Astrocyte of the spinal cord (primary cell): ENCODE measurements at places on chromosomes 3 and 15.

DNA sequence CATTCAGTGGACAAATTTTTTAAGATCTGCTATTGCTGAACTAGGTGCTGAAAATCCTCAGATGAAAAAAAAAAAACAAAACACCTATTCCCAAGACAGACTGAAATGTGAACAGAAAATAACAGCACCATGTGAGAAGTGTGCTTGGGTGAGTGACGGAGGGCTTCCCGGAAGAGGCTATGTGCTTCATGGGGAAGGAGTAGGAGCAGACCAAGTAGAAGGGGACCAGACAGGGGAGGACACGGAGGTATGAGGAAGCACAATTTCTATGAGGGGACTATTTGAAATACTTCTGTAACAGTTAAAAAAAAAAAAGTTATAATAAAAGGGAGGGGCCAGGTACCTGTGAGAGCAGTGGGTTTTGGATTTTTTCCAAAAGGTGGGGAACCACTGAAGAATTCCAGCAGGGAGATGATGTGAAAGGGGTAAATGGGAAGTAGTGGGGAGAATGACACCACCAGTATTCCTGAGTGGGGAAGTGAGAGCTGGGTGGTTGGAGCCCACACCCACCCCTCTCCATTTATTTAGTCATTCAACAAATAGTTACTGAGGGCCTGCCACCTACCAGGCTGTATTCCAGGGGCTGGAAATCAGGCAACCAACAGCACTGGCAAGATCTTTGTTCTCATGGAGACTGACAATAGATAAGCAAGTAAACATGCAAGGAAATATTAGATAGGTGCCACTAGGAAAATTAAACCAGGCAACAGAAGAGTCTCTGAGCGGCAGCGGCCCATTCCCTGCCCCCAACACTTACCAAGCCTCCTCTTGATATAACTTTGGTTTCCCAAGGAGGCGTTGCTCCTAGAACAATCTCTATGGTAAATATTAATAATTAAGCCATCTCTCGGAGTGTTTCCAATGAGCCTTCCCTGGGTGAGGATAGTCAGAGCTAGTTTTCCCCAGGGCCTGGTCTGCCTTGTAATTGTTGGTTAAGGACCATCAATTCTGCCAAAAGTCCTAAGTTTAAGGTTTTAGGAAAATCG, 3.8 kb upstream of the USP3 start:
- DNase-seq, result no peak

GRCh38 chr15:90901175-90902039, 1.7 kb upstream of the MAN2A2 start:
- no peak for DNase-seq

DNA sequence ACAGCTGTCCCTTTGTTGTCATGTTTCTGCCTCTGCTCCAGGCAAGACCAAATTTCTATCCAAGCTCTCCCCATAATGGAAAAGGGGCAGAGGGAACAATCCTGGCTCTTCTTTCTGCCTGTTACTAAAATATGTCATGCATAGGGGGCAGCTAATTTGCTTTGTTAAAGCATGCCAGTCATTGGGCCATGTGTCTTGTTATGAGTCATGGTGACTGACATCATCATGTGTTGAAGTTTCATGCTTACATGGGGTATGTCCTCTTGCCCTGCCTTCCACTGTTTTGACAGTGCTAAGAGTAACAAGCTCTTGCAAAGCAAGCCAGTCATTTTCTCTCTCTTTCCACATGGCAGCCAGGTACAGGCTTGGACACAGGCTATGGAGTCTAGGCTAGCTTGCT, 268.9 kb downstream of the GABRB3 start:
- no peak for DNase-seq

DNA sequence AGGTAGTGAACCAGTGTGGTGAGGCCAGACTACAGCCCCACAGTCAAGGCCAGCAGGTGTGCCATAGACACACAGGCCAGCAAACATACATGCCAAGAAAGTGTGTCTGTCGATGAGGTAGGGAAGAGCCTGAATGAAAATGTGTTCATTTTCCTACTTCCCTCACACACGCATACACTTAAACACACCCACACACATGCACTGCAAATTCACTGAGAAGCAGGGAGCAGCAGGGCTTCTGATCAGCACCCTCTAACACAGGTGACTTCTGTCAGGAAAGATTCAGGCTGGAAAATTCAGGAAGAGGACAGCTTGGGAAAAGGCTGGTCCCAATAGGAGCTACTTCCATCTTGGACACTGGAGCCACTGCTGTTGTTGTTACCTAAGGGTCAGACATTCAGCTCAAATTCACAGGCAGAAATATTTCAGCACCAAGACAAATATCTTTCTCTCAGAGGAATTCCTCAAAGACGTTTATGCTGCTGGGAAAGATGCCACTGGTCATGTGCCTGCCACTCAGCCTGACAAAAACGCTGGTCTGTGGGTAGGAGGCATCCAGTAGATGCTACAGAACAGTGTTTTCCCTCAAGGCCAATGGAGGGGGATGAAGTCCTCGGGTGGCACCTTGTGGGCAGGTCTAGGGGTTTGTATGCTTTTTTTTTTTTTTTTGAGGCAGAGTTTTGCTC, 40.9 kb upstream of the LARS2 start:
- no peak for DNase-seq

- DNase-seq, result no peak
Measured at GRCh38 chr3:102885289-102885688, 450.5 kb downstream of the ZPLD1 start.

DNA sequence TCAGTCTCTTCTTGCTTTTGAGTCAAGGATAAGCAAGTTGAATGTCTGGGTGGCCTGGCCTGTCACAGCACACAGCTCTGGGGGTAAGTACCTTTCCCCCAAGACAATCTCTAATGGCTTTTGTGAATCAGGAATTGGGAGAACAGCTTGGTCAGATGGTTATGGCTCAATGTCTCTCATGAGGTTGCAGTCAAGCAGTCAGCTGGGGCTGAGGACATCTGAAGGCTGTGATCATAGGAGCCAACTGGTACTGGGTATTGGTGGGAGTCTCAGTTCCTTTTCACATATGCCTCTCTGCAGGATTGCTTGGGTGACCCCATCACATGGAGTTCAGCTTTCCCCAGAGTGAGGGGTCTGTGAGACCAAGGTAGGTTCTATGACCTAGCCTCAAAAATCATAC, 33.0 kb upstream of the TMEM158 start:
- DNase-seq, result no peak

GRCh38 chr15:55168350-55168974, 28.3 kb downstream of the RSL24D1 start:
- DNase-seq, result peak; percentile 52

DNA sequence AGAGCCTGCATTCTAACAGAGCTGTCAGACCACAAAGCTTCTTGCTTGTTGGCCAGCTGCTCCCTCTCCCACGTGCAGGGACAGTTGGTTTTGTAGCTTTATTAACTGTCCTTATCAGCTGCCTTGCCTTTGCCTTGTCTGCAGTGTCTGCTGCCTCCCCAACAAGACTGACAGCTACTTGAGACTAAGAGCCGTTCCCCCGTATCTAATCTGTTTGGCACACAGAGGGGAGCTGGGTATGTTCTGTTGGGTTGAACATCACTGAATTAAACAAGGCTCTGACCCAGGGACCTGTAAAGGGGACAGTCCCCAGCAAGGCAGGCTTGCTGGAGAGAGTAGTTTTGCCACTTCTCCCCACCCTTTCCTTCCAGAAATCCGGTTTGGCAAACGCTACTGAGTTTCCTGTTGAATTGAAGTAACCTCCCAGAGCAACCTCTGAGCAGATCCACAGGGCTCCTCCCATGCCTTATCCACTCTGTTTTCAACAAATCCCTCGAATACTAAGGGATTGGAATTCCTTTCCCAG, 116.1 kb downstream of the ANP32A start:
- DNase-seq, result no peak

DNA sequence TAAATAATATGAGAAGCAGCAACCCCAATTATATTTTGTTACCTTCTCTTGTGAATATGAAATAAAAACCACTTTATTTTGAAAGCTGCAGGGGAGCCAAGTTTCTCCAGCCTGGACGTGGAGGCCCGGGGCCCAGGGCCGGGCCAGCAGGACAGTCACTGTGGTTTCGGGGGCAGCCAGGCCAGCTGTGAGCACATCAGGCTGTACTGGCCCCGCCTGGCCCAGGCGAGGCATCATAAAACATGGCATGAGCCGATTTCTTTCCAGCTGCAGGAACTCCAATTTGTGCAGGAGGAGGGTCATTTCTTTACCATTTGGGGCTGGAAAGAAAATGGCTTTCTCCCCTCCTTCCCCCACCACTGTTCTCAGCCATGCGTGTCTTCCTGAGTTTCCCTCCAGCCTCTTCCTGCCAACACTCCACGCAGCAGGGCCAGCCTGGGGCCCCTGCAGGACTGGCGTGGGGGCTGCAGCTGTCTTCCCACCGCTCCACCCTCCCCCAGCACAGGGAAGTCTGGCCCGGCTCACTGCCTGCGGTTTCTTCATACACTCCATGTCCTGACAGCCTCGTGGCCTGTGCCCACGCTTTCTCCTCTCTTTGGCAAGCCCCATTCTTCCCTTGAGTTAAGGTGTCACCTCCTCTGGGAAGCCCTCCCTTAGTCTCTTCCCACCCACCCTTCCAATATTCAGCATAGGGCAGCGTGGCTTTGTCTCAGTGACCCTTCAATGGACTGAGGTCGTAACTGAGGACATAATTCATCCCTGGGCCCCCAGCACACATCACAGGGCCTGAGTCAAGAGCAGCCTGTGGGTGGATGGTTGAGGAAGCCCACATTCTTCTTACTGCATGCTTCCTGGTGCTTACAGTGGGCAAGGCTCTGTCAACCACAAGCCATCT, 135.8 kb downstream of the CHSY1 start:
- peak; percentile 72 for DNase-seq

DNA sequence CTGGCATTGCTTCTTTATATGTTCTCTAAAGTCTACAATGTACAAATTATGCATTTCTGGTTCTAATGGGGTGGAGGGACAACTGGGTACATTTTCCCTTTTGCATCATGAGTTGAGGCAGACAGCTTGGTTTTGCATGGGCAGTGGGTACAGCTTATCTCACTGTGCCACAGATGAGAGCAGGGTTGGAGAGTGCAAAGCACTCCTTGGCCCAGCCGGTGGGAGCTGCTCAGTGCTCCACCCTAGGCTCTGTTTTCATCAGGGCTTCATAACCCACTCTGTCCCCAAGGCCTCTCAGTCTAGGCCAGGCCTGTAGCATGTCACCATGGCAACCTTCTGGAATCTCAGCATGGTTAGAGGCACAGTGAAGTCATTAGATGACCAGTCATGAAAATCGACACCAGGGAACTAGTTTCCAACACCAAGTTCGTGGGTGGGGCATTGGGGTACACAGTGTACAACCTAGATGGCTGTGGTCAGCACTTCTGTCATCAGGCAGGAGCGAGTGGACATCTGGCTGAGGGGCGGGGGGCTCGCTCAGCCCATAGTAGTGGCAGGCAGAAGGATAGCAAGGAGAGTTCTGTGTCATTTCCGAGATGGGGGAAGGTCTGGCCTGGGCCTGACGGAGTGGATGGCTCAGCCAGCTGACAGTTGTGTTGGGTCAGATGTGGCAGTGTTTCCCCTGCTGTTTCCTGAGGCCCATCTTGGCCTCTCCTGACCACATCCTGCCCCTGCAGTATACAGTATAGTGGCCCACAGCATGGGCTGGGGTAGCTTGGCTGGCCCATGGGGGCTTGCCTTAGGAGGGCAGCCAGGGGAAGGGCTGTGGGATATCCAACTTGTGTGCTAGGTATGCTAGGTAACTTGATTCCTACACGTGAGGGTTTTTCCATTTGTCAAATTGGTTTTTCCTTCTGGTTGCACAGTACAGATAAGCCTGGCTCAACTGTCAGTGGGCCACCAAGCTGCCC, 75.7 kb upstream of the PRR23C start:
- DNase-seq, result peak; percentile 78

DNA sequence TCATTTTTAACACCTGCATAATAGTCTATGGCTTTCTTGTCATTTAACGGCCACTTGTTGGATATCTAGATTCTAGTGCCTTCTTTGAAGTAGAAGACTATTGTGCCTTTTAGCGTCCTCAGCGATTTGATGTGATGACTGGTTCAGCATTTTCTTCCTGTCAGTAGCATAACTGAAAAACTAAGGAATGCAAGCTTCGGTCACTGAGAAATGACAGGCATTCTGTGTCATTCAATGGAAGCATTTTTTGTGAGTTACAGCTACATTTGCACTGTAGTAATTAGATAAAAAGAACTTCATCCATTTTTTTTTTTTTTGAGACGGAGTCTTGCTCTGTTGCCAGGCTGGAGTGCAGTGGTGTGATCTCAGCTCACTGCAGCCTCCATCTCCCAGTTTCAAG, 10.3 kb downstream of the NEK11 start:
- DNase-seq, result peak; percentile 46

DNA sequence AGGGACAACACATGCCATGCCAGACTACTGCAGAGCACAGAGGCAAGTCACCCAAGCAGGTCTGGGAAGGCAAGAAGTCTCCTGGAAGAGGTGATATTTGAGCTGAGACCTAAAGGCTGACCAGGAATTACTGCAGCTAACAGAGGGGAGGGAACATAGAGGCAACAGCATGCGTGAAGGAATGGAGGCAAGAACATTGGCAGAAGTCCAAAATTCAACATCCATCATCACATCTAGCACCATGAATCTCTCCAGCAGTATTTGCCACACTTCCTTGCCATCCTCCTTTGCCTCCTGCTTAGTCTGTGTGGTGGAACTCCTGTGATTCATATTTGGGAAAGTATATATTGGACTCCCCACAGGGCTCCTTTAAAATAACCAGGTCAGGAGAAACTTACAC, 870 bp upstream of the TSEN2 start:
- no peak for DNase-seq

GRCh38 chr3:190886945-190887344, 24.5 kb upstream of the GMNC start:
- DNase-seq, result peak; percentile 14
